ENCODE measurements at places on chromosomes 3 and 15.

- ATAC-seq: no peak
Measured at GRCh38 chr3:56421205-56421604, 47.1 kb downstream of the ERC2 start.

DNA sequence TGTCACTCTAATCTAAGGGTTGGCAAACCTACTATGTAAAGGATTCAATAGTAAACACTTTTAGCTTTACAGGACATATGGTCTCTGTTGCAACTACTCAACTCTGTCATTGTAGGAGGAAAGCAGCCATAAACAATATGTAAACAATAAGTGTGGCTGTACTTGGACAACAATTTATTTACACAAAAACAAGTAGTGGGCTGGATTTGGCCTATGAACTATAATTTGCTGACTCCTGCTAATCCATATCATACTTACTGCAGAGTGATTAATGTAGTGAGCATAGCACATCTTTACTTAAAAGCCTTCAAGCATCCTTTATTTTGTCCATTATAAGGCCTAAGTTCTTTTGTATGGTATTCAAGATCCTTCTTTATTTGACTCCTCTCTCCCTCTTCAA lies 441.9 kb downstream of the ZIC1 start:
- ATAC-seq: no peak

- ATAC-seq: no peak
Measured at GRCh38 chr3:123952844-123953520, 8.0 kb downstream of the CCDC14 start.

GRCh38 chr15:42736178-42736792 lies 643 bp downstream of the CDAN1 start:
- ATAC-seq: peak; percentile 25

DNA sequence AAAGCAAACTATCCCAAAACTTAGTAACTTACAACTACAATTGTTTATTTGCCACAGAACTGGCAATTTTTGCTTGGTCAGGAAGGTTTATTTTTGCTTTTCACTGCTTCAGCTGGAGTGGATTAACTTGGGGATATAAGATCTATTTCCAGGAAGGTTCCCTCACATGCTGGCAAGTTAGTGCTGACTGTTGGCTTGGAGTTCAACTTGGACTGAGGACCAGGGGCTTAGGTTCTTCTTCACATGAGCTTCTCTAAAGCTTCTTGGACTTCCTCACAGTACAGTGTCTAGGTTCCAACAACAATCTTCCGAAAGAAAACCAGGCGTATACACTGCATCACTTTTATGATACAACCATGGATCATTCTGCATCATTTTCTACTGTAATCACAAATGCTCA lies 264.4 kb downstream of the CHL1 start:
- no peak for ATAC-seq

GRCh38 chr3:72275331-72275751 lies 490.4 kb upstream of the PROK2 start:
- no peak for ATAC-seq

GRCh38 chr15:83956887-83957286 lies 278.7 kb upstream of the GOLGA6L4 start:
- ATAC-seq: no peak

- ATAC-seq: no peak
Measured at GRCh38 chr15:39106950-39107349, 473.9 kb upstream of the THBS1 start.

DNA sequence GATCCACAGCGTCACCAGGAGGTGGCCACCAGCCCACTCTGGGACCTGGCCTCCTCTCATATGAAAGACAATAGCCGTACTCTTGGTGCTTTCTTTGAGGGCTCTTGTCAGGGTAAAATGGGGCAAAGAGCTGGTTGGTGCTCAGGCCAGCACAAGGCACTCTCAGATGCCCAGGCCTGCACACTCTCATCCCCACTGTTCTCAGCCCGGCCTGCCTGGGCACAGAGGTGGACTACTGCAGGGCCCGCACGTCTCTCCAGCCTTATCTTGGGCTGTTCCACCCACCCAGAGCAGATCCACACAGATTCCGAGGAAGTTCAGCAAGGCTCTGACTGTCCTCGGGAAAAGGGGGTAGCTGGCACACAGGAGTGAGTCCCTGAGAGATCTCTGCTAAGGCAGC lies 122.8 kb upstream of the PRR20G start:
- ATAC-seq: no peak

GRCh38 chr15:63234451-63234870 lies 42.9 kb upstream of the APH1B start:
- ATAC-seq: peak; percentile 68

GRCh38 chr15:52567871-52568600 lies 794 bp downstream of the ARPP19 start:
- ATAC-seq: peak; percentile 1

DNA sequence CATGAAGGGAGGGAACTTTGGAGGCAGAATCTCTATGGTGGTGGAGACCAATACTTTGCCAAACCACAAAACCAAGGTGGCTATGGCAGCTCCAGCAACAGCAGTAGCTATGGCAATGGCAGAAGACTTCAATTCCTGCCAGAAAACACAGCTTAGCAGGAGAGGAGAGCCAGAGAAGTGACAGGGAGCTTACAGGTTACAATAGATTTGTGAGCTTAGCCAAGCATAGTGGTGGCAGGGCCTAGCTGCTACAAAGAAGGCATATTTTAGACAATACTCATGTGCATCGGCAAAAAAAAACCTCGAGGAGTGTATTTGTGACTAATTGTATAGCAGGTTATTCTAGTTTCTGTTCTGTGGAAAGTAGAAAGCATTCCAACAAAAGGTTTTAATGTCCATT lies 6.4 kb upstream of the CSTA start:
- ATAC-seq: no peak

GRCh38 chr3:21477541-21478288 lies 273.3 kb downstream of the ZNF385D start:
- ATAC-seq: peak; percentile 34

- no peak for ATAC-seq
Measured at GRCh38 chr3:62446337-62446940, 73.1 kb upstream of the FEZF2 start.

GRCh38 chr3:117746066-117746465 lies 1036.5 kb downstream of the TUSC7 start:
- ATAC-seq: no peak

- no peak for ATAC-seq
Measured at GRCh38 chr15:61871926-61872522, 188.2 kb downstream of the VPS13C start.

DNA sequence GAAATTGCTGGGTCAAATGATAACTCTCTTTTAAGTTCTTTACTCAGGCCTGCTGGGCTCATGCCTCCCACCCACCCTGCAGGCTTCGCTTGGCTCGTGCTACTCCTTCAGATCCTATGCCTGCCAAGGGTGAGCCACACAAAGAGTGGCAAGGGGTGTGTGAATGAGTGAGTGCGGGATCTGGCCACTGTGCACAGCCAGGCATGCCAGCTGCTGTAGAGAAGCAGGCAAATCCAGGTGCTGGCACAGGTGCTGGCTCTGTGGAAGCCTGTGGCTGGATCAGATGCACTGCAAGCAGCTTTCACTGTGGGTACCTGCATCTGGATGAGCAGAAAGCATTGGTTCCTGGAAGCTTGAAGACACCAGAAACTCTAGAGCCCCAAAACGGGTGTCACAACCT lies 1055.7 kb upstream of the EPHA6 start:
- ATAC-seq: no peak

- no peak for ATAC-seq
Measured at GRCh38 chr3:122975924-122976293, 51.7 kb downstream of the SEMA5B start.

- peak; percentile 13 for ATAC-seq
Measured at GRCh38 chr3:57026944-57027343, 33.5 kb upstream of the SPATA12 start.

DNA sequence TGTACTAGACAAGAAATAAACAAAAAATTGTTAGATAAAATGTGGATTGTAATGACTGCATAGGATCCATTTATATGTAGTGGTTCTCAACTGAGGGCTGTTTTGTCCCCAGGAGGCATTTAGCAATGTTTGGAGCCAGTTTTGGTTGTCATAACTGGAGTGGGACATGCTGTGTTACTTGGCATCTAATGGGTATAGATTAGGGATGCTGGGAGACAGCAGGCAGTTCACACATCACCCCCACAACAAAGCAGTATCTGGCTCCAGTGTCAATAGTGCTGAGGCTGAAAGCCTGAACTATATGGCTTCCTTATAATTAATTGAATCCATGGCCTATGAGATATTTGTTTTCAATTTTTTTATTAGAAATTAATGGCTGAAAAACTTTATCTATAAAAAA lies 72.0 kb upstream of the SAMMSON start:
- ATAC-seq: no peak

DNA sequence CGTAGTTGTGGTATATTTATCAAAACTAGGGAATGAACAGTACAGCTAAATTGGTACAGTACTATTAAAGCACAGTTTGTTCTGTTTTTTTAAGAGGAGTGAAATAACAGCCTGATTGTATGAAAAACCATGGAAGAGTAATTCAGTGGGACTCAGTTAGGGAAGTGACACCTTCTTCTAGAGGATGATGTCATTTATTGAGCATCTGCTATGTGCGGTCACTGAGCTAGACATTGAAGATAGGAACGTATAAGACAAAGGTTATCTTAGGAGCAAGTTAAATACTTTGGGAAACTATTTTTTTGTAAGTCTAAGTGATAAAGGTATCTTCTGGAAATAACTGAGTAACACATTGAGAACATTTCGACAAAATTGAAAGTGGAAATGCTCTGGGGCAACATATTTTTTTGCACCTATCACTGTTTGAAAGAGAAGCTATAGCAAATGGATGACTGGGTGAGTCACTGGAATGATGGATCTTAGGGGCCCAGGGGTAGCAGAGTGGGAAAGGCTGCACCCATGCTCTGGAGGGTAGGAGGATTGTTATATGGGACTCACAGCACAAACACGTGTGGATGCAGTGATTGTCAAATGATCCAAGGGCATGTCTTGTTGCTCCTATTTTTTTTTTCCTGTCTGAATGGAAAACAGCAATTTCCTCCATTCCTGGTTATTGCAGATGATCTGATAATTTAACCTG lies 43.0 kb downstream of the OXNAD1 start:
- no peak for ATAC-seq

DNA sequence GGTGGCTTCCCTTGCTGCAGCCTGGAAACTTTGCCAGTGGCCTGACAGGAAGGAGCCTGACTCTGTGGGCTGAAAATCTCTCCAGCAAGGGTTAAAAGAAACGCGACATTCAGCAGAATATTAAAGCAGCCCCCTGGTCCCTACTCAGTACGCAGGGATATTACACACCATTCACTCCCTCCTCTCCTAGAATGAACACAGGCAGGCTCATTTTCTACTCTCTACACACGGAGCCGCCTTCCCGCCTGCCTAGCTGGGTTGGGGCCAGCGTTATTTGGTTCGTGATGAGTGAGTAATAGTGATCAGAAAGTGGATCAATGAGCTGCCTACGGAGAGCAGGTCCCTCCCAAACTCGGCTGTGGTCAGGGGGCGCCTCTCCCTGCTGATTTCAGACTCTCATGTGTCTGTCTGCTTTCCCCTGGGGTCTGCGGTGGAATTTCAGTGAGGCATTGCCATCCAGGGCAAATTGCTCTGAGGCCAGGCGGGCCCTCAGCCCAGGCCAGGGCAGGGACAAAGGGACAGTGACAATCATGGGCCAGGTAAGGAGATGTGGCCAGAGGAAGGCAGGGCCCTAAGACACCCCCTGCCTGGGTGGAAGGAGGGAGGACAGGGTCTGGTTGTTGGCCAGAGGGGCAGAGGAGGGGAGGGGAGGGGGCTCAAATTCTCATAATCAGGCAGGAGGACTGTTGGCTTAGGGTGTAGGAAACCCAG lies 2.8 kb downstream of the EPHB1 start:
- no peak for ATAC-seq

DNA sequence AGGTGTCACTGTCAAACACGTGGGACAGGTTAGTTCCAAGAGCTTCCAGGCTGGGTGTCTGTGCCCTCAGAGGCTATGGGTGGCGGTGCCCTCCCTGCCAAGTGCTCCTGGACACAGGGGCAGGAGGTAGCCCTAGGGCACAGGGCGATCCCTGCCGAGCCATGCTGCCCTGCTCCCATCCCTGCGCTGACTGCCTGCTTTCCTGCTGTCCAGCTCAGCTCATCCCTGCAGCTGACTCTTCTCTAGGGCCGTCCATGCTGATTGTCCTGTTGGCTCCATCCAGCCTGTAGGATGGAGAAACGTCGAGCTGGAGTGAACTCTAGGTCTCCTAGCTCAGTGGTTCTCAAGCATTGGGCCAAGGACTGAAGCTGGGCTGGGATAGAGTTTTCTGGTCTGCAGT lies 3.7 kb downstream of the PDIA5 start:
- no peak for ATAC-seq

GRCh38 chr3:325495-325894 lies 128.9 kb downstream of the CHL1 start:
- ATAC-seq: no peak

DNA sequence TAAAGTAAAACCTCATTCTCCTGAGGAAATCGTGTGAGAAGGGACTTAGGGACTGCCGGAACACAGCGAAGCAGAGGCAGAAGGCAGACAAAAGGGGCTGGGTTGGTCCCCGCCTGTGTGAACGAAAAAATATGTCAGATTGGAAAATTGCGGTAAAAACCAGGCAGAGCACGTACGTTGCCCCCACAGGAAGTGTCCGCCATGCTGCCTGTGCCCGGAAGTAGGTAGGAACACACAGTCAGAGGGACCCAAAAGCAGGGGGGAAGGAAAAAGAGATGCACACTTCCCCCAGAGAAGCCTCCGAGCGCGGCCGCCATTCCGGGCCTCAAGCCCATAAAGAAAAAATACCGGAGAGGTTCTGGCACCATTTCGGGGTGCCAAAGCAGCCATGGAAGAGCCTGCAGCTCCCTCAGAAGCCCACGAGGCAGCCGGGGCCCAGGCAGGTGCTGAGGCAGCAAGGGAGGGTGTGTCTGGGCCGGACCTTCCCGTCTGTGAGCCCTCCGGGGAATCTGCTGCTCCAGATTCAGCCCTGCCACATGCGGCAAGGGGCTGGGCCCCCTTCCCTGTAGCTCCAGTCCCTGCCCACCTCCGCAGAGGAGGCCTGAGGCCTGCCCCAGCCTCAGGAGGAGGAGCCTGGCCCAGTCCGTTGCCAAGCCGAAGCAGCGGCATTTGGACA lies at the start of gene MKRN3:
Gene MKRN3, plus strand, starts transcription at position 280 of the 676 bp plus-strand sequence. Its CDS starts 109 bp downstream, at position 389.
- no peak for ATAC-seq

DNA sequence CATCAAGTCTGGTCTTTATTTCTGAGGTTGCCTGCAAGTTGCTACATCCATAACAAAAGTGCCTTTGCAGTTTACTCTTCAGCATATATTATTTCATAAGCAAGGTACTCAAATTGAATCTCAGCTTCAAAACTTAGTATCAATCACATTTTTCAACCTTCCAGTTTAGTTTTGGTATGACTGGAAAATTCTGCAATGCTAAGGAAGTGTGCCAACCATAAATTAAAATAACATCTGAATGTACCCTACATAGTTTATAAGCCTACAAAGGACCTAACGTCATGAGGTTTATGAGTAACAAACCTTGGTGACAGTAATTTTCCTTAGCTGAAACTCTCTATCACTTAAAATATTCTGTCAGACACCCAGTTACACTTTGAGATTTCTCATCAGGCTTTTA lies 62.8 kb downstream of the THBS1 start:
- ATAC-seq: no peak

DNA sequence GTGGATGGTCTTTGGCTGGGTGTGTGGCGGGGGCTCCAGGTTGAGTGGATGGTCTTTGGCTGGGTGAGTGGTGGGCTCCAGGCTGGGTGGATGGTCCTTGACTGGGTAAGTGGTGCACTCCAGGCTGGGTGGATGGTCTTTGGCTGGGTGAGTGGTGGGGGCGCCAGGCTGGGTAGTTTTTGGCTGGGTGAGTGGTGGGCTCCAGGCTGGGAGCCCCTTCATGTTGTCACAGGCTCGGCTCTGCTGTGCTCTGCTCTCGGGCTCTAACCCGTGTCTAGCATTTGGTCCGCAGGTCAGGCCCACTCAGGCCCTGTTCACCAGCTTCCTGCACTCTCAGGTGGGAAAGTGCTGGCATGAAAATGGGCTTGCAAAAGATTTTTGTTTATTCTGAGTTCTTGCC lies 25.1 kb downstream of the CD276 start:
- ATAC-seq: no peak
